CD8-positive, alpha-beta memory T cell (primary cell): ENCODE measurements at places on chromosomes 11 and 22.

GRCh38 chr11:85809863-85810262 lies 1.1 kb downstream of the SYTL2 start:
- H3K4me1 ChIP-seq: peaks cover 26% of the 10 kb centered on the region
- peak overlapping the region; percentile 51 for H3K27ac ChIP-seq
- no peaks in the 10 kb centered on the region for H3K27me3 ChIP-seq
- H3K4me3 ChIP-seq: peak overlapping the region; percentile 77
- peak; percentile 21 for DNase-seq

GRCh38 chr11:76798671-76799065 lies 15.5 kb downstream of the TSKU start:
- H3K36me3 ChIP-seq: no peaks in the 10 kb centered on the region
- no peak overlapping the region for H3K27ac ChIP-seq
- H3K27me3 ChIP-seq: no peaks in the 10 kb centered on the region
- H3K4me3 ChIP-seq: peak overlapping the region; percentile 51
- H3K4me1 ChIP-seq: peaks cover 10% of the 10 kb centered on the region

DNA sequence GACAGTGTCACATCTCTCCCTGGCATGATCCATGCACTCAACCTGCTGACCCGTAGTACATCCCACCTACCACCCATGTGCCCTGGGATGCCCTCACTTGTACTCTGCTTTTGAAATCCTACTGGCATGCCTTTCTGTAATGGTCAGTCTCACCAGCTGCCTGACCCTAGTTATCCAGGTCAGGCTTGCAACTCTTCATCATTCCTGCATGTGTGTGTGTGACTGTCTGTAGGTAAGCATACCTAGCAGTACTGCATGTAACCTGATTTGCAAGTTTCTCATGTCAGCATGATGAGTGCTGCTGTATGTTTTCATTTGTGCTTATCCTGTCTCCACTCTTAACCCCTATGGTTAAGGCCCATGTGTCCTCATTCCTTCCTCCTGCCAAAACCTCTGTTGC lies 202.0 kb upstream of the MTNR1B start:
- no peak overlapping the region for H3K27ac ChIP-seq
- H3K36me3 ChIP-seq: no peaks in the 10 kb centered on the region
- DNase-seq: no peak
- H3K4me3 ChIP-seq: no peak overlapping the region

GRCh38 chr11:130769782-130770535 lies 146.3 kb downstream of the SNX19 start:
- no peaks in the 10 kb centered on the region for H3K4me1 ChIP-seq
- H3K27ac ChIP-seq: no peak overlapping the region
- no peak overlapping the region for H3K4me3 ChIP-seq
- DNase-seq: no peak
- H3K27me3 ChIP-seq: no peaks in the 10 kb centered on the region
- H3K36me3 ChIP-seq: no peaks in the 10 kb centered on the region

DNA sequence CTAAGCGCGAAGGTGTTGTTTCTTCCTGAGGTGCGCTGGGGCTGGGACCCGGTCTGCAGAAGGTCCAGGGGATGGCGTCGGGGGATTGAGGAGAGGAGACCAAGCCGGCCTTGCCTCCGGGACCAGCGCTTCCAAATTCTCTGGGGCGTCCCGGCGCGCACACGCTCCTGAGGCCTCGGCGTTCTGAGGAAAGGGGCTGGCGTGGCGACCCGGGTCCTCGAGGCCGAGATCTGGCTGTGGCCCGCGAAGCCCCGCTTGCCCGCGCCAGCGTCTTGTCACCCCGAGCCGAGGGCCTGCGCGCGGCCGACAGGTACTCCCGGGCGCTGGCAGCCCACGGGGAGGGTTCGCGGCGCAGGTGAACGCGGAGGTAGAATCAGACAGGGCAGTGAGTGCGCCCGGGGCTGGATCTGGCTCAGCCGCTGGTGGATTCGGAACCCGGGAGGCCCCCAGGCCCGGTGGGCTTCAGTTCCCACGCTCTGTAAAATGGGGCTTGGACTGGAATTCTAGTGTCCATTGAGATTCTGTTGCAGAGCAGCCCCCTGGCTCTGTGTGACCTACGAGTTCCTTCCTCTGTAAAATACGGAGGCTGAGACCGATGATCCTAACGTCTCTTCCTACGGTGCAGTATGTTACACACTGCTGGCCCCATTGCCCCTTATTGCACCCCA lies 14.7 kb downstream of the SSH3 start:
- H3K4me1 ChIP-seq: peaks cover 13% of the 10 kb centered on the region
- DNase-seq: no peak
- H3K4me3 ChIP-seq: peak overlapping the region; percentile 93
- H3K27me3 ChIP-seq: no peaks in the 10 kb centered on the region

DNA sequence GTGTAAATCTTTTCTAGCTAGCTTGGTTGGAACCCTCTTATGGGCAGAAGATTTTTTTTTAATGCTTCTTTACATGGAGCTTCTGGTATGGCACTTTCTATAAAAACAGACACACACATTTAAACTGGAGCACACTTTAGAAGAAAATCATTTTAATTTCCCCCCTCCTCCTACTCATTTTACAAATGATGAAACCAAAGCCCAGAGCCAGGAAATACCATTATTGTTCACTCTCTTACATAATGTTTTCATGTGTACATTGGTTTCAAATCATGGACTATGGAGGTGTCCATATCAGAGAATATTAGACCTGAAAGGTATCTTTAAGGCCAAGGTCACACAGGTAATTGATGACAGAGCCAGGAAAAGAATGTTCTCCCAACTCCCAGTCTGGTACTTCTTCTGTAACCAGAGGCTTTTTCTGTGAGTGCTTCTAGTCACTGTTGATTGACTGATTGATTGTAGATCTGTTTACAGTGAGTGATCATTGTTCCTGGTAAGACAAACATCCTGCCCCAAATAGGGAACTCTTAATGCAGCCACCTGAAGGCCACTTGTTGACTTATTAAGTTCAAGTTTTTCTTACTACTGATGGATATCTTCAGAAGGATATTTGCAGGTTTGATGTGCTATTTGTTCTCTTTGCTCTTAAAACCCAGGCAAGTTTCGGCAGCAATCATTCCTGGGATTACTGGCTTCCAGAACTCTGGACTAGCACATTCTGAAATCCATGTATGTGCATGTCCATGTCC lies 26.8 kb upstream of the ME3 start:
- H3K27ac ChIP-seq: no peak overlapping the region
- no peak for DNase-seq
- H3K36me3 ChIP-seq: no peaks in the 10 kb centered on the region
- H3K27me3 ChIP-seq: no peaks in the 10 kb centered on the region

- no peaks in the 10 kb centered on the region for H3K27me3 ChIP-seq
- DNase-seq: no peak
- H3K36me3 ChIP-seq: no peaks in the 10 kb centered on the region
- H3K4me1 ChIP-seq: no peaks in the 10 kb centered on the region
- H3K4me3 ChIP-seq: no peak overlapping the region
Observed at GRCh38 chr11:86978247-86978646, 23.1 kb upstream of the FZD4 start.

DNA sequence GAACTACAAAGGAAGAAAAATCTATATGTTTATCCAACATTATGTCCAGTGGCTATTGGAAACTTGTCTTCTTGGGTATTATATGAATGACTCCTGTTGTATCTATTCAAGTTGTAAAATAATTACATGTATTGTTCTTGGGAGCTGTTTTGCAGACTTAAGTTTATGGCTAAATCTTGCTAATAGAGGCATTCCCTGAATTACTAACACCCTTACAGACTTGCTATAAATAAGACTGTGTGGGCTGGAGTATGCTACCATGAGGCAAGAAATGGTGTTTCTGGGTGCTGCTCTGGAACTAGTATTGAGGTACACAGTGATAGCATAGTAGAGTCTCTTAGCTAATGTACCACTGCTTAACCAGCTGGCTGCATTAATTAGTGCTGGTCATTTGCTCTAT lies 155.1 kb downstream of the HIPK3 start:
- no peak overlapping the region for H3K4me3 ChIP-seq
- no peak for DNase-seq
- no peaks in the 10 kb centered on the region for H3K36me3 ChIP-seq
- no peaks in the 10 kb centered on the region for H3K4me1 ChIP-seq
- no peak overlapping the region for H3K27ac ChIP-seq
